ENCODE measurements at places on chromosomes 4 and X.

GRCh38 chrX:28205905-28206304 lies 224.7 kb upstream of the DCAF8L1 start:
- DNase-seq, result no peak

DNA sequence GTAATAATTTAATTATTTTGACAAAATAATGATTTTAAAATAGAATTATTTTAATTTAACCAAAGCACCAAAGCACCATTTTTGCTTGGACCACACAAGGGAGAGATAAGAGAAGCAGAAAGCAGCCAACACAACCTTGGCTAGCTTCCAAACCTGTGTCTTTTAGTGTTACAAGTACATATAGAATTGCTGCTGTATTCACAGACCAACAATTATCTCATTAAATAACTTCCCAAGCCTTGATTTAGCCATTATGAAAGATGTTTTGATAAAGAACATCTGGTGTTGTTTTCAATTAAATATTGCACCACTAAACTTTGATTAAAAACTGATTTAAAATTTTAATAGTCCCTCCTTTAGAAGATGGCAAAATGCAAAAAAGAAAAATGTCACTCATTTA lies 14.0 kb upstream of the IGFBP7 start:
- no peak for DNase-seq

DNA sequence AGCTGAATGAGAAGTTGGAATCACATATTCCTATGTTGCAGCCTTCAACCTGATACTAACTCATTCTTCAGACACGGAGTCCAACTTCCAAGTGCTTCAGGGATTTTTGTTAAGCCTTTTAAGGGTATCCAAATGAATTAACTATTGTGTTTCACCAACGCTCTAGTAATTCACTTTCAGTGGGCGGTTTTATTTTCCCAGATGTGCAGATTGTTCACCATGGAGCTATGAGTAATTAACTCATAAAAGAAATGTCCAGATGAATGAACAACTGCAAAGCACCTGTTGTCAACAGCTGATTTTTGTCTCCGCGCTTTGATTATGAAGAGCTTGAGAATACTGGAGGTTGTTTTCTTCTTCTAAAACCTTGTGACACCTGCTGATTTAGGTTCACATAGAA lies 187.6 kb downstream of the CBR4 start:
- no peak for DNase-seq

DNA sequence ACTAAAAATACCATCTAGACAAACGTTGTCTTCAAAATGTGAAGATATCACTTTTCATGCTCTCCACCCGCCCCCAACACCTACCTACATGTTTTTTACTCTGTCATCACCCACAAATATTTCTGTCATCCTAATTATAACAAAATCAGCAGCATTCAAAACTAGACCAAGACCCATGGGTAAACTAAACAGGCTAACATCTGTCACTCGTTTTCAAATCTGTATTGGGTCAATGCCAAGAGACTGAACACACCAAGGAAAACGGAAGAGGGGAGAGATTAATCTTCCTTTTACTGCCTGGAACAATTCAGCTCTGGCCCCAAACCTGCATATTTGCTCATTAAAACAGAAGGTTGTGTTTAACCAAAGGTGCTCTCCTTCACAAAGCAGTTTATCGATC lies 17.5 kb downstream of the FAM184B start:
- no peak for DNase-seq

DNA sequence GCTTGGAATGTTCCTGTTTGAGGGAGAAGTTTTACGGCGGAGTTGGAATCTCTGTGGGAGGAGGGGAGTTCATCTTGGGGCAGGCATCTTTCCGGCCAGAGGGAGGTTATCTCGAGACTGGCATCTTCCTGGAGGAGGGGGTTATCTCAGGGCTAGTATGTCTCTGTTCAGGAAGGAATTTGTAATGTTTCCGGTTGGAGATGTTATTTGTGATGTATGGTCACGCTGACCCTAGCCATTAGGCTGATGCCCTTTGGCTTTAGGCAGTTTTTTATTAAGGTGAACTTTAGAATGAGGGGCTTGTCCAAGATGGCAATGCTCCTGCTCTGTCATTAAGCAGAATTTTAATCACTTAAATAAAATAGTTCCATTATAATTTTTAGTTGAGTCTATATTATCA lies 449.7 kb downstream of the PCDH10 start:
- no peak for DNase-seq

DNA sequence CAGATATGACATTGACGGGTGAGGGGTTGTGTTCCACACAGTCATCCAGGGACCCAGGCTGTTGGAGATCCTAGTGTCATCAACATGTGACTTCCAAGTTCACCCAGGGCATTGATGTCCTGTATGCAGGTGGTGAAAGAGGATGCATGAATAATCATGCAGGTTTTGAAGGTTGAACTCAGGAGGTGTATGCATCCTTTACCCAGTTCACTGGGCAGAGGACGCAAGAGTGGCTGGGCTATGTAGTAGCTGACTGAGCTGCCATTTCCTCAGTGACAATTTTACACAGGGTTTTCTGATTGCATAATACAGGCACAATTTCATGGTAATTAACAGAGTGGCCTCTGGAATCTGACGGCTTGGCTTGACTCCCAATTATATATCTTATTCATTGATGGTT lies 323.0 kb downstream of the HS3ST1 start:
- DNase-seq, result no peak

GRCh38 chr4:76706581-76706980 lies 191.4 kb downstream of the SOWAHB start:
- no peak for DNase-seq

DNA sequence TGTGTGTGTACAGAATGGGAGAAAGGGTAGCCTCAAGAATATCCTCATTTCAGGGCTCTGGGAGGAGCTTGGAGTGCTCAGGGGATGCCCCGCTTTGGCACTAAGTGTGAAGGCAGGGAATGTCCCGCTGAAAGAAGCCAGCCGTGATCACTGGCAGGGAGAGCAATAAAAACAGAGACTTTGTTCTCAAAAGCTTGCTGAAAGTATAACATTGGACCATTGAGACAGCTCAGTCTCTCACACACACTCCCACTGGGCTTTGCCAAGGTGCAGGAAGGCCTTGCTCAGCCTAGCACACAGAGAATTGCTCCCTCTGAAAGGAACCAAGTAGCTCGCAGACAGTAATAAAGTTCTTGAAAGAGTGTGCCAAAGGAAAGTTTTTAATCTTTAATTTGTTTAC lies 143.8 kb upstream of the SLITRK2 start:
- no peak for DNase-seq

GRCh38 chr4:176479767-176480166 lies 160.0 kb downstream of the SPCS3 start:
- no peak for DNase-seq

DNA sequence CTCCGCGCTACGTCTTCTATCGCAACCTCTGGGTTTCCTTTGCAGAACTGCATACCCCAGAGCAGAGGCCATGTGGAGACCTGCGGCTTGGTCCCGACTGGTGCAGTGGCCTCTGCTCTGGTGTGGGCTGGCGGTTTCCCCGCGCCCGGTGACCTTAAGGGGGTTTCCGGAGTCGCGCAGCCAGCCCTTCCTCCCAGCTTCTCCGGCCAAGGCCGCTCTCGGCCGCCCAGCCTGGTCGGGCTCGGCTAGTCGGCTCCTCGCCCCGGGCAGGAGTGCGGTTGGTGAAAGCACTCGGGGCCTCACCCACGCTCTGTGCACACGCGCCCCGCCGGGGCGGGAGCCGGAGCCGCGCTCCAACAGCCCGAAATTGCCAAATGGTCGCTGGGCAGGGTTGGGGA lies 84.9 kb downstream of the BCOR start:
- no peak for DNase-seq

DNA sequence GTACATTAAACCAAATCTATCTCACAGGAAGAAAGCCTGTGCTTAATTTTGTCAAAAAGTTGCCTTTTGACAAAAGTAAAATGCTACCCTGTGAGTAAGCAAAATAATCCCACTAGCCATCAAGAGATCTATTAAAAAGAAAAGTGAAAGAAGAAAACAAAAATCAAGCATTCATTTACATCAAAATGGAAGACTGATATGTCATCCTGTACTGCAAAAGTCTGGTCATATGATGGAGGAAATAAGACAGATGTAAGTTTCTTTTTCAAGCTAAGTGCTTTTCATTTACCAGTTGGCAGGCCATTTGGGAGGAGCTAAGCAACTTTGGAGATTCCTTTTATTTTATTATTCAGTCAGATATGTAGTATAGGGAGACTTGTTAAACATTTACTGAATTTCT lies 387.4 kb downstream of the SPOCK3 start:
- DNase-seq, result no peak

- no peak for DNase-seq
These were observed 69.4 kb downstream of the TBC1D9 start for GRCh38 chr4:140686796-140687195.

DNA sequence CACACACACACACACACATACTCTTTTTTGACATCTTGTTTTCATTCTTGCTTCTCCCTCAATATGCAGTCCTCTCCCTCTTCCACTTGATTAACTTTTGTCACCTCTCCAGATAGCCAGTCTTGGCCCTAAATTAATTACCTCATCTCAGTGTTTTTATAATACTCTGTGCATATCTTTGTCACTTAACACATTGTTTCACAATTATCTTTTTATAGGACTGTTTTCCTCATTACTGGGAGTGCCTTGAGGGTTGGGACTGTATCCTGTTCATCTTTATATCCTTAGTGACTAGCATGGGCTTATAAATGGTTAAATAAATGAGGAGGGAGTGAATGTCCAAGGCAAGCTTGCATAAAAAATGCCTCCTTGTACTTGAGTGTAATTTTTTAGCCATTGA lies 33.1 kb downstream of the SYNPO2 start:
- no peak for DNase-seq

GRCh38 chr4:110963662-110964280 lies 340.9 kb upstream of the PITX2 start:
- DNase-seq, result no peak

GRCh38 chr4:151409470-151410313 lies 716 bp downstream of the FHIP1A start:
- DNase-seq, result no peak

DNA sequence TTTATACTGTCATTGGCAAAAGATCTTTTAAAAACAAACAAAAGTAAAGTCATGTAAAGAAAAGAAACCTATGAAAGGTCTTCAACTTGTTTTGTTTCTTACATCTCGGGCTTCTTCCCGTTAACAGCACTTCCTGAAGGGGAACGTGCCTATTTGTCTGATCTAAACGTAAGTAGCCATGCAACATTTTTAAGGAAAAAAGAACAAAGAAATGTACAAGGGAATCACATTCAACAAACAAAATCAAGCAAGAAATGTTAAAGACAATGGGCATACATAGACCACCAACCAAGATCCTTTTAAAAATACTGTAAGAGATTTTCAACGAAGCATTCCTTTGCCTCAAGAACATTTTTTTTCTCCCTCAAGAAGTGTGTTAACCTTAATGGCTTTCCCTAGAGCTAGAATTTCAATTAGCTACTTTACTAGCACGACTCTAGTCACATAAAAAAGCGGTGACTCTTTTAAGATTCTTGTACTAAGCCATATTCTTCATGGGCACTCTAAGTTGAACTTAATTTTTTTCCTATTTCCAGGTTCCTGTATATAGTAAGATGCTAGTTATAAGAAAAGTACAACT lies 112.0 kb upstream of the TTC29 start:
- no peak for DNase-seq

- no peak for DNase-seq
These were observed at the start of gene APLN for GRCh38 chrX:129654652-129655546. APLN (minus strand) TSS chrX:129654956; CDS start chrX:129654630, 326 bp downstream.

DNA sequence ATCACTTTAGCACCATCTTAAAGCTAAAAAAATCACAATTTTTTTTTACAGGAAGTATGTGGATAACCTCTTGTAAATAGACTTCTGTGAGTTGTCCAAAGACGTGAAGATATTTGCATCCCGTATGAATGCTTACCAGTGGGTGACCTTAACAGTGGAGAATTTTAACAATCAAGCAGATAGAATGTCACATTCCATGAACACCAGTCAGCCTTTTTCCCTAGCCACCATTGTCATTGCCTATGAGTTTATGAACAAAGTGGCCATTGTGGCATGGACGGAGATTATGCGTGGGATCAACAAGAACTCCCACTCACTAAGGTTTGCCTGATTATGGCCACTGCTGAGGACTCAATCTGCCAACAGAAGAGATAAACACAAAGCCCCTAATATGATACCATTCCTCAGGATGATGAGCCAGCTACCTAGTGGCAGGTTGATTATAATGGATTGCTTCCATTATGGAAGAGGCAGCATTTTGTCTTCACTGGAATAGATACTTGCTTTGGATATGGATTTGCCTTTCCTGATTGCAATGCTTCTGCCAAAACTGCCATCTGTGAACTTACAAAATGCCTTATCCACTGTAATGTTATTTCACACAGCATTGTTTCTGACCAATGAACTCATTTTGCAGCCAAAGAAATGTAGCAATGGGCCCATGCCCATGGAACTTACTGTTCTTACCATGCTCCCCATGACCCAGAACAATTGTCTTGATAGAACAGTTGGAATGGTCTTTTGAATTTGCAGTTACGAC lies 830.9 kb upstream of the NDST4 start:
- DNase-seq, result no peak

- no peak for DNase-seq
These were observed 45.6 kb upstream of the S100G start for GRCh38 chrX:16604337-16604736.

- DNase-seq, result no peak
These were observed 53.6 kb downstream of the ASB9 start for GRCh38 chrX:15216280-15216679.

DNA sequence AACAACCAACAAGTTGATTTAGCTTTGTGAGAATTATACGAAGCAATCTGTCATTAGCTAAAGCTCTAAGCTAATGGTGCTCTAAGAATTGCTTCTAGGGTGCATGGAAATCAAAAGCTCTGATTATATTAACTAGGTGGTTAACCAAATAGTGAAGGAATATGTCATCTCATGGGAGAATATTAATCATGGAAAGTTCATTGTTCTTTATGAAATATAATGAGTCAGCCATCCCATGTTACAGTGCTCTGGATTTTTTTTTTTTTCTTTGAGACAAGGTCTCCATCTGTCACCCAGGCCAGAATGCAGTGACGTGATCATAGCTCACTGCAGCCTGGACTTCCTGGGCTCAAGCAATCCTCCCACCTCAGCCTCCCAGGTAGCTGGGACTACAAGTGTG lies 10.5 kb downstream of the DCAF8L2 start:
- no peak for DNase-seq

DNA sequence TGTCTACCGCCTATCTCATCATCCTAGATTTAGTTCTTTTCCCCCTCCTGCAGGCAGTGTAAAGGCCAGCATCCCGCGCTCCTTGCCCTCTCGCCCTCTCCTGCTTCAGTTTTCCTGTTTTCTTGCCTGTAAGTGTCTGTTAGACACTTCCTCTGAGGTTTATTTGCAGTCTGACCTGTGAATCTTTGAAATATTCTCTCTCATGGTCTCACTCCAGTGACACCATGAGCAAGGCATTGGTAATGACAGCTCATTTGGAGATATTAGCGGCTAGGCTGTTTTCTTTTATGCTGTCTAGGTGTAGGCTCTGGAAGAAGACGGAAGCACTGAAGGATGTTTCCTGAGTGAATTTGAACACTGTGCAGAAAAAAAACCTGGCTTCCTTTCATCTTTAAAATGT lies 179.6 kb downstream of the KDR start:
- peak; percentile 29 for DNase-seq

GRCh38 chr4:2932321-2932950 lies 30.8 kb downstream of the NOP14 start:
- no peak for DNase-seq

- DNase-seq, result no peak
These were observed 534 bp downstream of the MSX1 start for GRCh38 chr4:4859799-4860599.

Data from GDM1 (cell line).